CD4-positive, alpha-beta T cell treated with Interleukin-2 at 100 ng/mL for 4 hours (primary cell): ENCODE measurements at places on chromosomes 1 and 21.
A peak's percentile ranks its signal among the peaks of the same experiment; 100 is the strongest.

DNA sequence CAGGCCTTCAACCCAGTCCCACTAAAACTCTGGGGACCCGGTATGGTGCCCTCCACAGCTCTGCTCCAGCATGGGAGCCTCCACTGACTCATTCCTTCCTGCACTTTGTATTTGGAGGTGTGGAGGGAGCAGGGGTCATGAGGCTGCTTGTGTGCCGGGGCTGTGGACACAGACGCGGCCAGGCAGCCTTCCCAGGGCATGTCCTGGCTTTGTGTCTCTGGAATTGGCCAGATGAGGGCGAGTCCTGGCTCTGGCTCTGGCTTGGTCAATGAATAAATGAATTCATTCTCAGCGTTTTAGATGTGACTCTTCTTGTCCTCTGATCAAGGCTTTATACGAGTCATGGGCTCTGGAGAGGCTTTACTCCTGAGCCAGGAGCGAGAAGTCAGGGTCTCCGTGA is 19.1 kb downstream of the AJAP1 start:
- DNase-seq = no peak

GRCh38 chr1:80799457-80799856 is 1001.3 kb upstream of the ADGRL2 start:
- DNase-seq = no peak

GRCh38 chr1:147781056-147781471 is 20.7 kb upstream of the GJA5 start:
- no peak for DNase-seq

DNA sequence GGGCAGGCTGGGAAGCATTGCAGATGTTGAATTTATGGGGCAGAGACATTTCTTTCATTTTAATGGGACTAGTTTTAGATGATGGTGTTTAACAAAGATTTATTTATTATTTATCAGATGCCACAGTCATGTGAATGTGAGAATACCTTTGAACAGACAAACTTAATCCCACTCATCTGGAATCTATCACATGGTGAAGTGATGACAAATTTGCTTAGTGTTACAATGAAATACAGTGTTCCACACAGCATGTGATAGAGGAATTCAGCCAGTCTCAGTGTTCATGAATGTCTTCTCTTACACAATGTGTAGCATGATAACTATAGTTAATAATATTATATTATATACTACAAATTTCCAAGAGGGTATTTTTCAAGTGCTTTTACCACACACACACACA is 1361.7 kb upstream of the B3GALT2 start:
- DNase-seq = no peak

GRCh38 chr1:233796146-233796783 is 108.2 kb upstream of the SLC35F3 start:
- DNase-seq = no peak

GRCh38 chr1:205375835-205376545 is 19.3 kb upstream of the KLHDC8A start:
- no peak for DNase-seq

GRCh38 chr1:231663211-231663792 is 36.7 kb downstream of the DISC1 start:
- no peak for DNase-seq

GRCh38 chr1:59698386-59698785 is 116.4 kb upstream of the HOOK1 start:
- DNase-seq = no peak

- peak; percentile 82 for DNase-seq
Observed at GRCh38 chr1:89483010-89483756, 41.4 kb upstream of the LRRC8B start.

DNA sequence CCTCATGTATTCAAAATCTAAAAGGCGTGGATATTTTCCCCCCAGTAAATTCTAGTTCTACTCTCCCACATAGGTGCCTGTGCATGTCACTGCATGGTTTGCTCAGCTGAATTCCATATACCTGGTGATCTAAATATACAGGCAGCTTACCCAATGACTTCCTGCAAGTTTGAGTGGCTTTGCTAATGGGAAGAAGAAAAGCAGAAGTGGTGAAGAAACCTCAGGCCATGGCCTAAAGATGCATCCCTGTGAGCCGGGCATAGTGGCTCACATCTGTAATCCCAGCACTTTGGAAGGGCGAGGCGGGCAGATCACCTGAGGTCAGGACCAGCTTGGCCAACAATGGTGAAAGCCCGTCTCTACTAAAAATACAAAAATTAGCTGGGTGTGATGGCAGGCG is 11.5 kb downstream of the SLC44A3 start:
- DNase-seq = no peak

GRCh38 chr1:73097917-73098316 is 815.6 kb upstream of the NEGR1 start:
- no peak for DNase-seq

GRCh38 chr1:25018110-25018735 is 88.1 kb upstream of the RUNX3 start:
- DNase-seq = no peak

- DNase-seq = peak; percentile 42
Observed at GRCh38 chr1:226424221-226425003, 16.5 kb upstream of the PARP1 start.

DNA sequence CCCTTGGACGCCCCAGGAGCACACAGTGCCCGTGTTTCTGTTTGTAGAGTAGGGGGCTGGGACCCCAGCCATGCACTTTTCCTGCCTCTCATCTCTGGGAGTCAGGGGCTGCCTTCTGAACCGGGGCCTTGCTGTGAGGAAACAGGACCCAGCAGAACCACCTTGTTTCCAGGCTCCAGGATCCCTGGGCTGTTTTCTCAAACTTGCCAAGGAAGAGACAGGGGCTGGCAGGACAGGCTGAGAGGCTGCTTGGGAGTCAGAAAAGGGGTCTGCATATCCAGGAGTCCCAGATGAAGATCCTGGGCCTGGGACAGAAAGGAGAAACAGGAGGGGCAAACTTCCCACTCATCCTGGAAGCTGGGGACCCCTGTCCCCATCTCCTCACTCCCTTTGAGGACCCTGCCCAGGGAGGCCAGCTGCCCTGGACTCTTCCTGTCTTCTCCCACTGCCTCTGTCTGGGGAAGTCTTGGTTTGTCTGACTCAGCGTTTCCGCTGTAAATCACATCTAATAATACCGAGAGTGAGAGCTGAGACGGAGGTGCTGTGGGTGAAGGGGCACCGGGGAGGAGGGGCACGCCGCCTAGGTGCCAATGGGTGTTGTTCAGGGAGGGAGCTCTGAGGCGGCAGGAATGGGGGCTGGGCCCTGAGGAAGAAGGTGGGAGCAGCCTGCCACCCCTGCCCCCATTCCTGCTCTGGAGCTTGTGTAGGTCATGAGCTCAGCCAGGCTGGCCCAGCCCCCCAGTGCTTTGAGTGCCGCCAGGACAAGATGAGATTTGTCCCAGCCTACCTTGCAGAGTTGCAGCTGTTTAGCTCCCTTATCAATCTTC is 16.7 kb downstream of the POU3F1 start:
- peak; percentile 65 for DNase-seq

DNA sequence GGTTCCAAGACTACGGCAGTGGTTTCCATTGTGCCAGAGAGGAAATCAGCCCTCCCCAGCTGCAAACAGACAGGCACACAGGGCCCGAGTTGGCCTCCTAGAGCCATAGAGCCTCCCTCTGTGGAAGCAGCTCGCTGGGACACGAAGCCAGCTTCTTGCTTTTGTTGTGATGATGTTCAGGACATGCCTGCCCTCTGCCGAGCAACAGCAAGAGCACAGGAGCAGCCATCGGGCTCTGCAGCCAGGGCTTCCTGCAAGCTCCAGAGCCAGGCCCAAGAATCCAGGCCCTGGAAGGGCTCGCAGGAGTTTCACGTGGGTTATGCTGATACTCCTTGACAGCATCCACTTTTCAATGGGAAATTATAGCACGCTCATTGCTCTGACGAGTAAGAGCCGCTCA is 18.5 kb downstream of the NPHP4 start:
- DNase-seq = no peak

- DNase-seq = peak; percentile 30
Observed at GRCh38 chr21:17931080-17931479, 111.9 kb upstream of the C21orf91 start.

- DNase-seq = no peak
Observed at GRCh38 chr1:181185461-181185860, 97.0 kb downstream of the IER5 start.

DNA sequence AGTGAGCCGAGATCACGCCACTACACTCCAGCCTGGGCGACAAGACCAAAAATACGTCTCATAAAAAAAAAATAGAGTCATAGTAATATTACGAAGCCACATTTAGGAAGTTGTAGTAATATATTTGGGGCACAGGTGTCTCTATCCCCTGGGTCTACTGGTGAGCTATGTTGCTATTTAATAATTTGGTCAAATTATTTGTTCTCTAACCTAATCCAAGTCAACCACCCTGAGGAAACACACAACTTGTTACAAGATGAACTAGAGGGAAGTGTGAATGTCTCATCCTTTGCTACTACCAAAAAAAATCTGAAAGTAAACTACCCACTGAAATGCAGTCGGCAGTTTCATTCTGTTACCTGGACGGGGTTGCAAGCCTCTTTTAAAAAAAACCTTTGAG is 35.3 kb downstream of the RGS8 start:
- no peak for DNase-seq

- no peak for DNase-seq
Observed at GRCh38 chr1:221437926-221438325, 304.0 kb downstream of the DUSP10 start.

DNA sequence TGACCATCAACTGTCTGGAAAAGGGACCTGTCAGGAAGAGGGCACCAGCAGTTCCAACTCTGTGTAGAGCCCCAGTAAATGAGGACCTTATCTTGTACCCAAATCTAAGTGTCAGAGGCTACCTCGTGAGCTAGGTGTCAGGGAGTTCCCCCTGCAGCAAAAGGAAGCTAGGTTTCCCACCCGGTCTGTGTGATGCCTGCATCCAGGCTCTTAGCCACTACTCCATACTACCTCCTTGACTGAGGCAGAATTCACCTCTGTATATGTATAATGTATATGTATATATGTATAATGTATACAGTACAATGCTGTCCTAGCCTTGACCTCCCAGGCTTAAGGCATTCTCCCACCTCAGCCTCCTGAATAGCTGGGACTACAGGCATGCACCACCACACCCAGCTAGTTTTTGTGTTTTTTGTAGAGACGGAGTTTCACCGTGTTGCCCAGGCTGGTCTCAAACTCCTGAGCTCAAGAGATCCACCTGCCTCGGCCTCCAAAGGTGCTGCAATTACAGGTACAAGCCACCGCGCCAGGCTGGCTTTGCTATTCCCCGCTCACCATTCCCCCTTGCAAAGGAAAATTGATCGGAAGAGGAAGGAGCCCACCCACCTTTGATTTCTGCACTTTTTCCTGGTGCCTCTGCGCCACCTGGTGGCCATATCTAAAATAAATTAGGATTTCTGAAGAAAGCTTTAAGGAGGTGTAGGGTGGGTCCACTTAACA is 15.7 kb upstream of the LUZP1 start:
- DNase-seq = peak; percentile 64

- DNase-seq = no peak
Observed at GRCh38 chr1:75796376-75797272, at the start of gene MSH4. Gene MSH4, plus strand, starts transcription at chr1:75796882. Its CDS starts 104 bp downstream, at chr1:75796986.

DNA sequence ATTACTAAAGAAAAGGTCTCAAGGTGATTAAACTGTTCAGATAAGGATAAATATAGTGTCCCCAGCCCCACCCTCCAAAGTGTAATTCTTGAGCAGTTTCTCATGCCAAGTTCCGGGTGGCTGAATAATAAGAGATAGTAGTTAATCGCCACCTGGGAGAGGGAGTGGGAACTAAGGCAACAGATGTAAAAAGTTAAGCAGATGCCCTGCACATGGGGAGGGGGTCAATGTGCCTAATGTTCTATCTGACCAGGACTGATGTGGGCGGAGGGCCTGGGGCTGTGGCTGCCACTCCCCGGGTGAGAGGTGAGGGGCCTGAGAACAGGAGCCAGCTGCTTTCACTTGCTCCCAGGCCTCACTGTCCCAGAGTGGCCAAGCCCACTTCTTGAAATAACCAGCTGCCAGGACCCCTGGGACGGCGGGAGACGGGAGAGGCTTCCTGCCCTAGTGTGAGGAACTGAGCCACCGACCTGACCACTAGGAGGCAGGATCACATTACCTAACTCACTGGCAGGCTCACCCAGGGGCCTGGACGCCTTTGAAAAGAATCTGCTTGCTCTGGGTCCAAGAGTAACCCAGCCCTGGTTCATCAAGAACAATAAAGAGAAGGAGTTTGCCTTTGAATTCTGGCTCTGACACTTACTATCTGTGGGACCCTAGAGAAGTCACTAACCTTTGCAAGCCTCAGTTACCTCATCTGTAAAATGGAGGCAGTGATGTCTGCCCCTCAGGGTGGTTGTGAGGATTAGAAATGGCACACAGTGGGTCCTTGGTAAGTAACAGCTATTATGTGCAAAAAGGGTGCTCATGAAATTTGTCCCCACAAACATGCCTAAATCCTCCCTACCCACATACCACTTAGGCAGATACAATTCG is 179.2 kb downstream of the ATG4C start:
- no peak for DNase-seq

- no peak for DNase-seq
Observed at GRCh38 chr21:44527156-44527982, 12.6 kb downstream of the KRTAP10-1 start.
